Hepatic stellate cell (primary cell): ENCODE measurements at places on chromosomes 4 and X.

DNA sequence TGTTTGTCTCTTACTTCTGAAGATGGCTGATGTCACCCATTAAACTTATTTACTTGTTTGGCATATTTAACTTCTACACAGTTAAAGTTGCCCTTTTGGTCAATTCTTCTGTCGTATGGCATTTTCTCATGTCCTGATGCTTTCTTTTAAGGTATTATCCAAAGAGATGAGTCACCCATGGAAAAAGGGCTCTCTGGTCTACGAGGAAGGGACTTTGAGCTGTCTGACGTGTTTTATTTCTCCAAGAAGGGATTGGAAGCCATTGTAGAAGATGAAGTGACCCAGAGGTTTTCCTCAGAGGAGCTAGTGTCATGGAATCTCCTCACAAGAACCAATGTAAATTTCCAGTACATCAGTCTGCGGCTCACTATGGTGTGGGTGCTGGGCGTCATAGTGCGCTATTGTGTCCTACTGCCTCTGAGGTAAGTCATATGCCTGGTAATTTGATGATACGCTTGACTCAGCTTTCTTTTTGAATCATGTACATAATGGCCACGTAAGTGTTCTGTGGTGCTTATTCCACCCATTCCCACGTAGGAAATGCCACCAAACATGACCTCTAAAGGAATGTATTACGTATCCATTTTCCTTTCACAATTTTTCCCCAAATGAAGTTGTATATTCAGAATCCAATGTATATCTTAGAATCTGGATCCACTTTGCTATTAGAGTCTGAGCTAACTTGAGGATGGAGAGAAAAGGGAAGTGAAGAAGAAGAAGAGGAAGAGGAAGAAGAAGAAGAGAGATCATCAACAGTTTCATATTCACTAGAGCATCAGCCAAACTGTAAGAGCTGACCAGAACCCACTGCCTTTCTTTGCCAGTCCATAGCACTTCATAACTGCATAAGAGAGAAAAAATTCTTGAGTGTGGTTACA lies 45.7 kb downstream of the GPAT3 start:
- no peak for DNase-seq

DNA sequence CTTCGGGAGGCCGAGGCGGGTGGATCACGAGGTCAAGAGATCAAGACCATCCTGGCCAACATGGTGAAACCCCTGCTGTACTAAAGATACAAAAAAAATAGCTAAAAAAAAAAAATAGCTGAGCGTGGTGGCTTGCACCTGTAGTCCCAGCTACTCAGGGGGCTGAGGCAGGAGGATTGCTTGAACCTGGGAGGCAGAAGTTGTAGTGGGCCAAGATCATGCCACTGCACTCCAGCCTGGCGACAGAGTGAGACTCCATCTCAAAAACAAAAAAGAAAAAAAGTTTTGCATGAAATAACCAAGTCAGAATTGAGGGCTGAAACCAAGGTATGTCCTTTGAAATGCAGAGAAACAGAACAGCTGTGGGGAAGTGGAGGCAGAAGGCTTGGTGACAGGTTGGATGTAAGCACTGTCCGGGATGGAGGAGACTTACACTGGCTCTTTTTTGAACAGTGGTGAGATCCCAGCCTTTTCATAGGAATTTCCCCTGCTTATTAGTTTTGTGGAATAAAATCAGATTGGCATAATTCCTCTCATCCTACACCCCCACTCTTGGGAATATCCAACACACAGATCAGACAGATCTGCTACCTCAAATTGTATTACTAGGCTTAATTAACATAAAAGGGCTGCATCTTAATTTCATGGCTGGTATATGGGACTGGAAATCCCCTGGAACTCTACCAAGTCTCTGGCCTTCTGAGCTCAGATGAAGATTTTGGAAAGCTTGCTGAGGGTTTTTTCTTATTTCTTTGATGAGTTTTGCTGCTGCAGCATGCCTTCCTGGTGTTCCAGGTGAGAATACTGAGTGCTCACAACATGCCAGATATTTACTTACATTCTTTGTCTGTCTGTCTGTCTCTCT lies 18.8 kb upstream of the C4orf36 start:
- DNase-seq = no peak

DNA sequence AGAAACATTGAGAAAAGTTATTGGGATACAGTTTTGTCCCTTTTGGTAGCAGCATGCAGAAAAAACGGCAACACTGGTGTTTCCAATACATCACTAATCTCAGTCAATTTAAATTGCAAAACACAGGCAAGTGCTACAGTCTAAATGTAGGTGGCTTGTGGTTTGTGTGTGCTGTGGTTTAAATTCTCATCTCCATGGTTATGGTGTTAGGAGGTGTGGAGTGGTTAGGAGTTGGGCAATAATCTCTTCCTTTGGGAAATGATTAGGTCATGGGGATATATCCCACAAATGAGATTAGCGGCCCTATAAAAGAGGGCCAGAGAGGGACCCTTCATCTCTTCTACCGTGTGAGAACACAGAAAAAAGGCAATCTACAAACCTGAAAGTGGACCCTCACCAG lies 1344.3 kb downstream of the ADGRL3 start:
- DNase-seq = no peak

- no peak for DNase-seq
Measured at GRCh38 chr4:183638436-183638835, 20.5 kb downstream of the RWDD4 start.

- peak; percentile 53 for DNase-seq
Measured at GRCh38 chrX:109840585-109840984, 107.5 kb upstream of the ACSL4 start.

DNA sequence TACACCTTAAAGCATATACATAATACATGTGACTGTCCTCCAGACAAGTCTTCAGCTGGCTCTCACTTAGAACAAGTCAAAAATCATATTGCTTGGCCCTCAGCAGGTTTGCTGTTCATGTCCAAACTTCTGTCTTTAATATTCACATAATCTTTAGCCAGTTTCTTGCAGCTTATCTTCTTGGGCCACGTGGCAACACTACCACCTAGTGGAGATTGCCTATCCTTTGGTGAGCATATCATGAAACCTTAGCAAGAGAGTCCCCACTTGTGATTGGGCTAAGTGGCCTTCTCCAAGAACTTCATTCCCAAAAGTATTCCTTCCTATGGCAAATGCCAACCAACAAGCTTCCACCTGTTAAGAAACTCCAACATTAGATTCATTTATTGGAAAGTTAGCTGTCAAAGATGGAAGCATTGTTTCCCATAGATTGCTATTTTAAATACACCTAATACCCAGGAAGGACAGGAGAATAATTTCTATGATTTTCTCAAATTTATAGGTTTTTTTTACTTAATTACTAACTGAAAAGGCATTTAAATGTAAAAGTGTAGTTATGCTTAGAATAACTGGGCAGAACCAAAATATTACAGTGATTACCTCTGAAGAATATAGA lies 231.9 kb upstream of the INTU start:
- peak; percentile 2 for DNase-seq

DNA sequence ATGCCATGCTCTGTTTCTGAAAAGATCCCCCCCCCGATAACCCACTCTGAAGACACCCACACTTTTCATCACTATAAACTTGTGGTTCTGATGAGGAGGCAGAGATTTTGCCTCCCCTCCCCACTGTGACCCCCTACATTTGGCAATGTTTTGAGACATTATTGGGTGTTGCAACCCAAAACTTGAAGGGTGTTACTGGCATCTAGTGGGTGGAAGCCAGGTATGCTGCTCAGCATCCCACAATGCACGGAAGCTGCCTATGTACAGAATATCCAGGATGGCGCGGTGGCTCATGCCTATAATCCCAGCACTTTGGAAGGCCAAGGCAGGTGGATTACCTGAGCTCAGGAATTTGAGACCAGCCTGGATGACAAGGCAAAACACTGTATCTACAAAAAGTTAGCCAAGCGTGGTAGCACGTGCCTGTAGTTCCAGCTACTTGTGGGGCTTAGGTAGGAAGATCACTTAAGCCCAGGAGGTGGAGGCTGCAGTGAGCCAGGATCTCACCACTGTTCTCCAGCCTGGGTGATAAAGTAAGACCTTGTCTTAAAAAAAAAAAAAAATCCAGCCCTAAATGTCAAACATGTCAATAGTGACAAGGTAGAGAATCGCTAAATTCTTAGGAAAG lies 87.3 kb downstream of the SCD5 start:
- DNase-seq = no peak

DNA sequence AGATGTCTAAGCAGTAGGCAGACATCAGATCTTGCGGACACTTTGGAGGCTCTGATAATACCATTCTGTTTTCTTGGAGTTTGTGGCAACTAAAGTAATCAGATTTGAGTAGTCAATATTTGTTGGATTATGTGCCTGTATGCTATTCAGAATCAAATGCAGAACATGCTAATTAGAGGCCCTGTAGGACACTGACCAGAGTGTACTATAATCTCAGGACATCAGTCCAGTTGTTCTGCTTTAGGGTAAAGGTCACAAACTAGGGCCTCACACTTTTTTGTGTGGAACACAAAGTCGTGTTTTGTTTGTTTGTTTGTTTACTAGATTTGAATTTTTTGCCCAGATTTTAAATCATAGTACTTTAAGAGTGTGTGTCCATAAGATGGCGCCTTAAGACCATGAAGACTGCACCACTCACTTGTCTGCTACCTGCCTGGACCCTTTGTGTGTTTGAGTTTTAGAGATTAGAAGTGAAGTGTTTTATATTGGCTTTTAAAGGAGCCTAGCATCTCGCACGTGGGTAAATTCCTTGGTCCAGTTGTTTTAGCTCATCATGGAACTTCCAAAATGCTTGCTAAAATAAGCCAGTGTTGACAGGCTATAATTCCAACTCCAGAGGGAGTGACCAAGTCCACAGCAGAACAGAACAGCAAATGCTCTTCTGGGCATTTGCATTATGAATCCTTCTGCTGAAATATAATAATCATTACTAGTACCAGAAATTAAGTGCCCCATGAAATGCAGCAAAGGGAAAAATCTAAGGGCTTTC lies 34.7 kb downstream of the IL13RA1 start:
- no peak for DNase-seq

- no peak for DNase-seq
Measured at GRCh38 chr4:51894059-51894645, 51.2 kb downstream of the DCUN1D4 start.

- no peak for DNase-seq
Measured at GRCh38 chrX:154002215-154002719, 17.4 kb downstream of the IRAK1 start.

GRCh38 chr4:98996765-98997068 lies 1.2 kb downstream of the METAP1 start:
- no peak for DNase-seq

GRCh38 chr4:176780995-176781738 lies 11.6 kb downstream of the VEGFC start:
- DNase-seq = no peak

DNA sequence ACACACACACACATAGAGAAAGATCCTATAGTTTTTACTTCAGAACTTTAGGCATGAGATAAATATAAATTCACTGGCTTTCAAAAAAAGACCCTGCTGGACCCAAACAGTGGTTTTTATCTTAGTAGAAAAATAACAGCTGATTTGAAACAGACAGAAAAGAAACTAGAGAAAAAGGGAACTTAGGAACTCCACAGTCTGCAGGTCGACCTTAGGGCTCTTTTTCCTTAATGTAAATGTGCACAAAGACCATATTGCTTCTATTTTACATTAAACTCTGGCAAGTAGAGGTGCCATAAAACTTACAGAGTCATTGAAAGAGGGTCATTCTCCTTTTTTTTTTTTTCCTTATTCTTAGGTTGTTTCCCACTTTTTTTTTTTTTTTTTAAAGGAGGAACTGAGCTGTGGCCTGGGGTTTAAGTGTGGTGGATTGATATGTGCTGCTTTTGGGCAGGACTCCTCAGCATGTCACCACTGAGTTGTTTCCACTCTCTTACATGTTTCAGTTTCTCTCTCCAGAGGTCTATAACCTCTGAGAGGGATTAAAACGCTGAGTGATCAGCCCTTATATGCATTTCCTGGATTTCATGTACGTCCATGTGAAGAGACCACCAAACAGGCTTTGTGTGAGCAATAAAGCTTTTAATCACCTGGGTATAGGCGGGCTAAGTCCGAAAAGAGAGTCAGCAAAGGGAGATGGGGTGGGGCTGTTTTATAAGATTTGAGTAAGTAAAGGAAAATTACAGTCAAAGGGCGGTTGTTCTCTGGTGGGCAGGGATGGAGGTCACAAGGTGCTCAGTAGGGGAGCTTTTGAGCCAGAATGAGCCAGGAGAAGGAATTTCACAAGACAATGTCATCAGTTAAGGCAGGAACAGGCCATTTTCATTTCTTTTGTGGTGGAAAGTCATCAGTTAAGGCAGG lies 70.8 kb upstream of the PACRGL start:
- DNase-seq = no peak

DNA sequence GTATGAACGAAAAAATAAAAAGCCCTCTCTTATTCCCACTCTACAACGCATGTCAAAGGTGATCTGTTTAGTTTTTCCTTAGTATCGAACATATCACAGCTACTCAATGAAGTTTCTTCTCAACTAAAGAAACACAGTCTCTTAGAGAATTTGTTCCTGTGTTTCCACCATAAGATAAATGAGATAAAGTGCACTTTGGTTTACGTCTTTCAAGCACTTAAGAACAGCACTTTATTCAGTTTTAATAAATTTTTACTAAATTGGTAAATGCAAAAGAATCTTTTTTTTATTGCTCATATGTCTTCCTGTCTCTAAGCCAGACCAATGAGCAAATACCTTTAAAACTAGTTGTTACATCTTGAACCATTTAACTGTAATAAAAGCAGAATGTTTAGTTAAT lies 259.8 kb downstream of the CHIC1 start:
- no peak for DNase-seq

DNA sequence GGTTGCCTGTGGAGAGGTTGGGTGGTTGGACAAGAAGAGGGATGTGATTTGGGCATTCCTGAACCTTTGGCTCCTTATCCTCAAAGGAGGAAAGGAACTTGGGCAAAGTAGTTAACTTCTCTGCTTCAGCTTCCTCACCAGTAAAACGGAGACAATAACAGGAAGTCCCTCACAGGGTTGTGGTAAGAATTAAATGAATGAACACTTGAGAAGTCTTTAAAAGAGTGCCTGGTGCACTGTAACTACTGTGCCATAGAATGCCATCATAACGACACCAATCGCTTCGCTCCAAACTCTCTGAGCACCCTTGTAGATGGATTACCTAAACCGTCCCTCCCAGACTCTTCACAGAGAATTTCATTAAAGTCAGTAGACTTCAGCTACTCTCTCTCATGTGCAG lies 10.5 kb downstream of the ZCCHC18 start:
- DNase-seq = no peak

GRCh38 chr4:176238157-176238610 lies 30.8 kb downstream of the ASB5 start:
- peak; percentile 59 for DNase-seq

GRCh38 chr4:175092114-175092513 lies 174.0 kb downstream of the ADAM29 start:
- DNase-seq = no peak

DNA sequence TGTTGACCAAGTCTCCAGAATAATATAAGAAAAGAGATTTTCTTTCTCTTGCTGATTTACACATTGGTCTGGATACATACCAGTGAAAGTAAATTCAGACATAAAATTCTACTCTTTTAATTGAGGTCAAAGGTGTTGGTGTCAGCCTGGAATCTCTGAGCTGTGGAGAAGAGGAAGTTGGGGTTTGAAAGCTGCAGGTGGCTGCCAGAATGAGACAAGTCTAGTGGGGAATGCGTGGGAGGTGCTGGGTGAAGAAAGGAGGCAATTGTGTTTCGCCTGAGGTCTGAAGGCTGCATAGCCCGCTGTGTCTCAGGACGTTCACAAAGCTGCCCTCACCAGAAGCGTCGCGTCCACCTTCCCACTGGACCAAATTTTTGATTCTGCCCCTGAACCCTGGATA lies 31.2 kb downstream of the PHEX start:
- no peak for DNase-seq

GRCh38 chrX:34437586-34437985 lies 219.5 kb downstream of the TMEM47 start:
- no peak for DNase-seq
